ENCODE measurements at places on chromosomes 13 and 19. TPM values are rescaled to one million over a fixed set of nuclear protein-coding genes. Genes with fewer than 3 reads are reported as not detected.
A peak's percentile ranks its signal among the peaks of the same experiment; 100 is the strongest.

GRCh38 chr19:31715249-31715945 lies 366.2 kb upstream of the TSHZ3 start:
- no peaks in the 10 kb centered on the region for H3K27me3 ChIP-seq
- no peaks in the 10 kb centered on the region for H3K4me1 ChIP-seq
- no peaks in the 10 kb centered on the region for H3K36me3 ChIP-seq
- DNase-seq = peak; percentile 17
- no peak overlapping the region for H3K27ac ChIP-seq

DNA sequence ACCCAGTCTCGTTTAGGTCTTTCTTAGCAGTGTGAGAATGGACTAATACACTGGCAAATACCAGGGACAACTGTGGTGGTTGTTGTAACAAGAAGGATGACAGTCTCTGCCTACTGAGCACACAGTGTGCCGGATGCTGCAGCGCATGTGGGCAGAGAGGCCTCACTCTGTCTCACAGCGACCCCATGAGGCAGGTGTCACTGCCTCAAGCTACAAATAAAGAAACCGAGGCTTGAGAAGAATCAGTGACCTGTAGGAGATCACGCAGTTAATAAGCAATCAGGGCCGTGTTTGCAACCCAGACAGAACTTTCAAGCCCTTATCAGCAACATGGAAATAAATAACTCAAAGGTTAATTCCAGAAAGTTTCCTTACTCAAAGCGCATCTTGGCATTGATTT lies 40.5 kb upstream of the GAS6 start:
- H3K36me3 ChIP-seq = no peaks in the 10 kb centered on the region
- H3K4me3 ChIP-seq = no peak overlapping the region
- peaks cover 35% of the 10 kb centered on the region for H3K4me1 ChIP-seq

GRCh38 chr19:17669419-17669818 lies 18.7 kb downstream of the UNC13A start:
- no peak overlapping the region for H3K27ac ChIP-seq
- no peaks in the 10 kb centered on the region for H3K4me1 ChIP-seq
- no peak for DNase-seq

- no peak overlapping the region for H3K4me3 ChIP-seq
- no peak overlapping the region for H3K27ac ChIP-seq
- DNase-seq = no peak
- H3K4me1 ChIP-seq = no peaks in the 10 kb centered on the region
- no peaks in the 10 kb centered on the region for H3K36me3 ChIP-seq
Measured at GRCh38 chr19:9671655-9672054, 3.2 kb downstream of the ZNF562 start.

DNA sequence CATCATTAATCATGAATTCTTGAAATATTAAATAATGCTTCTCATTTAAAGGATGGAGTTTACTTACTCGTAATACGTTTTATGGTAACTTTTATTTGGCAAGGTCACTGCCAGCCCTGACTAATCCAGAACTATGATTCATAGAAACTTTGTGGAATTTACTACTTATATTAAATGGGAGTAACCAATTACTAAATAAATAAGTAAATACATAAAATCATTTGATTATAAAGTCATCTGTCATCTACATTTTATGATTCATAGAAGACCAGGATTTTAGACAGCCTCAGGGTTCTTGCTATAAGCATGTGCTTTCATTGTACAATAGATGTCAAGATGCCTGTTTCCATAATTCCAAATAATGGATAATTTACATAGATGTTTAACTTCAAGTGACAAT lies 611.1 kb downstream of the TBC1D4 start:
- H3K27me3 ChIP-seq = no peaks in the 10 kb centered on the region
- H3K27ac ChIP-seq = no peak overlapping the region
- no peaks in the 10 kb centered on the region for H3K4me1 ChIP-seq
- no peak for DNase-seq
- H3K36me3 ChIP-seq = no peaks in the 10 kb centered on the region

DNA sequence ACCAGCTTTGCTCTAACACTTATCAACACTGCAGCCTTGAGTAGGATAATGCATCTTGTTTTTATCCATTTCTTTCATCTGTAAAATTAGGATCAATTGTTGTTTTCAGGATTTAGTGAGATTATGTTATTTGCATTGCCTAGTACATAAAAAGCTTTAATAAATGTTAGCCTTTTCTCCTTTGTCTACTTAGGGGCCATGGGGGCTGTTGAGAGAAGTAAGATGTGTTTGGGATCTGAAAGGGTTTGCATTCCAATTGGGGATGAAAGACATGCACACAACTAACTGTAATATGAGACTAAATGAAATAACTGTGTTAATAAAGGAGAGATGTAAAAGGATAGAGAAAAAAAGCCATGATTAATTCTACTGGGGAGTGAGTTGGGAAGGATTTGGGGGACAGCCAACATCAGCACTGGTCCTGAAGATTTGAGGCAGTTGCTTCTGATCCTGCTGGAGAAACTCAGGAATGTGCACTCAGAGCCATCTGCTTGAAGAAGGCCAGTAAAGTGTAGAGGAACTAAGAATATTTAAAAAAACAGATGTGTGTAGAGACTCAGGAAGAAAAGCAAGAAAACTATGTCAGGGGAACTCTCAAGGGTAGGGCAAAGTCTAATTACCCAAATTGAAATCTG lies 236.3 kb downstream of the OLFM4 start:
- DNase-seq = no peak
- no peaks in the 10 kb centered on the region for H3K4me1 ChIP-seq
- H3K4me3 ChIP-seq = no peak overlapping the region
- no peaks in the 10 kb centered on the region for H3K27me3 ChIP-seq
- H3K36me3 ChIP-seq = no peaks in the 10 kb centered on the region

GRCh38 chr13:36000028-36000427 lies 131.2 kb downstream of the DCLK1 start:
- no peaks in the 10 kb centered on the region for H3K36me3 ChIP-seq
- H3K4me3 ChIP-seq = no peak overlapping the region
- peaks cover 5% of the 10 kb centered on the region for H3K4me1 ChIP-seq
- H3K27ac ChIP-seq = no peak overlapping the region

DNA sequence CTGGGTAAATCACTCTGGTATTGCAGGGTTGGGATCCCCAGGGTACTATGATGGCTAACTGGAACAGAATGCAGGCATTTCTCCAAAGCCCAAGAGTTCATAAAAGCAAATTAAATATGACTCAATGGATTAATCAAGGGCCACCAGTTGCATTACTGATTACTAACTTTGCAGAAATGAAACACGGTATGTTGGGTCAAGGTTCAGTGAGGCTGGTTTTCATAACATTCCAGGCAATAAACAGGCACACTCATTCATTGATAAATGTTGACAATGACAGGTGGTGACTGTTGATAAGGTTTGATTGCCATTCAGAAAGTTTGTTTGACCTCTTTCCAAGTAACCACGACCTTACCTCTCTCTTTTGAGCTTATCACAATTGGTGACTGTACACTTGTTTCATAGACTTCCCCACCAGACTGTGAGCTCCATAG lies 506 bp upstream of the AP1M1 start:
- peak overlapping the region; percentile 76 for H3K27ac ChIP-seq
- no peaks in the 10 kb centered on the region for H3K27me3 ChIP-seq
- H3K4me3 ChIP-seq = peak overlapping the region; percentile 89
- peaks cover 7% of the 10 kb centered on the region for H3K36me3 ChIP-seq
- peaks cover 23% of the 10 kb centered on the region for H3K4me1 ChIP-seq

DNA sequence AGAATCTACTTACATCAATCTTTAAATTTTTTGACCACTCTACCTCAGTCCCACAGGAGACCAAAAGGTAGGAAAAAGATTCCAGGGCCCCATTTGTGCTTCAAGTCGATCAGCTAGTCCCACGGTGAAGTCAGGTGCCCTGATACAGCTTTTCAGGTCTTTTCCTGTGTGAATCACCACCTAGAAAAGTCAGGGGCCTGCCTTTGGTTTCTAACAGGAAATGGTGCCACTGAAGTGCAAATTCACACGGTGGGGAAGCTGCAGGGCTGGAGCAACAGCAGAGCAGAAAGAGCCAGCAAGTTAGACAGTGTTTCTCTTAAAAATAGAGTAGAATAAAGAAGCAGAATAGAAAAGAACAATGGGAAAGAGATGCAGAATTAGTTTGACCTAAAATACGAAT lies 107.5 kb downstream of the KLF12 start:
- H3K4me1 ChIP-seq = peaks cover 7% of the 10 kb centered on the region
- H3K27me3 ChIP-seq = no peaks in the 10 kb centered on the region
- no peak overlapping the region for H3K4me3 ChIP-seq
- no peaks in the 10 kb centered on the region for H3K36me3 ChIP-seq
- peak; percentile 42 for DNase-seq

GRCh38 chr19:13511947-13512346 lies 5.7 kb upstream of the CACNA1A start:
- H3K4me3 ChIP-seq = no peak overlapping the region
- no peaks in the 10 kb centered on the region for H3K4me1 ChIP-seq
- no peak overlapping the region for H3K27ac ChIP-seq
- no peaks in the 10 kb centered on the region for H3K36me3 ChIP-seq
- peaks cover 34% of the 10 kb centered on the region for H3K27me3 ChIP-seq

The SERPINE3 gene
- not detected for total RNA-seq

The ACP5 gene
- not detected for total RNA-seq

The DAND5 gene
- total RNA-seq = 0.14 TPM

The LRRC4B gene
- total RNA-seq = not detected

The ZNF154 gene
- 13.1 TPM for total RNA-seq
